ENCODE measurements at places on chromosomes 5 and 9.

- peak; percentile 95 for DNase-seq
Observed at GRCh38 chr9:116151966-116152381, 1.6 kb upstream of the PAPPA start.

DNA sequence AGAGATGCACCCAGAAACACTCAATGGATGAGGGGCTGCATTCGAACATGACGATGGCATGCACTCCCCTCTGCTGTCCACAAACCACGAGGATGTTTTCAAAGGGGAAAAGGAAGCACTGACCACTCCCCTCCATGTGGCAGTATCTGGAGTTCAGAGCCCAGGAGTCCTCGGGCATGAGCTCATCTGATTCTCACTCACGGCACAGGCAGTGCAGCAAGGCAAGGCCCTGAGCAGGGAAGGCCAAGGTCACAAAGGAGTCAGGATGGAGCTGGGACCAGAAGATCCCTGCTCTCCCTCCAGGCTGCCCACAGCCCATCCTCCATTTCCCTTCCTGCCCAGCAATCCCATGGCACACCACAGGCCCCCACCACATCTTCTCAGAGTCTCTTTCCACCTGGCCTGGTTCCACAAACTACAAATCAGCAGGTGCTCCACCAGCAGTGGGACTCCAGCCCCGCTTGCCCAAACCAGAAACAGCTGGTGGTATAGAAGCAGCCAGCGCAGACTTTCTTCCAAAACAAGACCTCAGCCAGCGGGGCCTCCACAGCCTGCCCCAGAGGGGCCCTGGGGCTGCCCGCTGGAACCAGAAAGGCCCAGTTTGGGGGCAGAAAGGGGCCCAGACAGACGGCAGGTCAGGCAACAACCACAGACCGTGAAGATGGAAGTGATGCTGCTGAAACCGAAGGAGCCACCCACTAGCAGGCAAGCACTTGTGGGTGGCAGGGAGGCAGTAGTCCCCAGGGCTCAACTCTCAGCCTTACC, 12.2 kb downstream of the TNIP1 start:
- peak; percentile 48 for DNase-seq

DNA sequence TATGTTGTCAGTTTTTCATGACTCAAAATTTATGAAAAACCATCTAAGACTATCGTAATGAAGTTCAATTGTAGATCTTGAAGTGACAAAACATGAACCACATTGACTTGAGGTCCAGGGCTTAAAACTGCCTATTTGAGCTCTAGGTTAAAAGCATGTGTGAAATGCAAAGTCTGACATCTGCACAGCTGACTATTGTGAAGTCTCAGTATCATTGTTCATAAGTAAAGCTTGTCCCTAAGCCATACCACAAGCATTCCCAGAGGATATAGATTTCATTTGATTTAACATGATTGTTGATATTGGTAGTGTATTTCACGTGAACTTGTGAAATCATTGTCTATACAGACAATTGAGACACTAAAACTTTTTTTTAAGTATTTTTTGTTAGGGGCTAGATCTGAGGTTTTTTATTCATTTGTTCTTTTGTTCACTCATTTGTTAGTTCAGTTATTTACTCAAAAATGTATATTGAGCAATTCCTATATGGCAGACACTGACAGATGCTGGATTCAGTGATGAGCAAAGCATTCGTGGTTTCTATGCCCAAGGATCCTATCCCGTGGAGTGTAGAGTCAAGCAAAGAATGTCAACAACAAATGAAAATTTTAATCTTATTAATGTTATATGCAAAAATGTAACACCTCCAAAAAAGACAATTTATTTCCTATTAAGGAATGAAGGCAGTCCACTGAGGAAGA, 485.2 kb downstream of the RAB3C start:
- no peak for DNase-seq

DNA sequence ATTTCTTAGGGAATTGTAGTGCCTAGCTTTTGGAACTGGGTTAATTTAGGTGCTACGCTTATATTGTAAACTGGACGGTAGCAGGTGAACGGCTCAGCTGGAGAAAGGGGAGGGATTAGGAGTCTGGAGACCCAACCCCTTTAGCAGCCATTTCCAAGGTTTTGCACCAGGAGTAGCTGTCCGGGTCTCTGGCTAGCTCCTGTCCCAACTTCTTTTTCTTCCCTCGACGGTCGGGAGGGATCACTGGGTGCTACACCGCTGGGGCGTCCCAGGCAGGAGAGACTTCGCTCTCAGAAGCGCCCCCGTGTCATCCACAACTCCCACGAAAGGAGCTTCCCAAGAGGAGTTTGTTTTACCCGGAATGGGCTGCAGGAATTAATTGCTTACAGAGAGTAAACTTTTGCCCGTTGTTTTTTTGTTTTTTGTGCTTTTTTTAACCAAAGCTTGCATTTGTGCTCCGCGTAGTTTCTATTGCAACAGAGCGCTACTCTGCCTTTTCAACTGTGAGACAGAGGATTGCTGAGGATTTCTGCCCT, 1640.9 kb upstream of the C9orf72 start:
- DNase-seq, result peak; percentile 36

- no peak for DNase-seq
Observed at GRCh38 chr5:78603636-78604175, 44.9 kb downstream of the LHFPL2 start.

GRCh38 chr5:139495638-139496435, 13.3 kb upstream of the STING1 start:
- DNase-seq, result no peak

- peak; percentile 18 for DNase-seq
Observed at GRCh38 chr5:115297031-115297430, 577 bp upstream of the CCDC112 start.

DNA sequence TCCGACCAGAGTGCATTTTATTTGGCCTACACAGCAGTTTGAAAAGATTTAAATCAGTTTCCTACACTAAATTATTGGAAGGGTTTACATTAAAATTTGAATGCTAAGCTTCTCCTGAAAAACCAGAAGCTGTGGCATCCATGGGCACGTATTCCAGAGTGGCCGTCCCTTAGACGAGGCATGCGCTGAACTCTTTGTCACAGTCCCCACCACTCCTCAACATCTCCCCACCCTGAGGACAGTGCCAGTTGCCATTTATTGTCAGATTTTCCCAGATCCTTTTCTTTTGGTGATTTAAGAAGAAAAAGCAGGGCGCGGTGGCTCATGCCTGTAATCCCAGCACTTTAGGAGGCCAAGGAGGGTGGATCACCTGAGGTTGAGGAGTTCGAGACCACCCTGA, 39.9 kb upstream of the UNC5A start:
- DNase-seq, result no peak

DNA sequence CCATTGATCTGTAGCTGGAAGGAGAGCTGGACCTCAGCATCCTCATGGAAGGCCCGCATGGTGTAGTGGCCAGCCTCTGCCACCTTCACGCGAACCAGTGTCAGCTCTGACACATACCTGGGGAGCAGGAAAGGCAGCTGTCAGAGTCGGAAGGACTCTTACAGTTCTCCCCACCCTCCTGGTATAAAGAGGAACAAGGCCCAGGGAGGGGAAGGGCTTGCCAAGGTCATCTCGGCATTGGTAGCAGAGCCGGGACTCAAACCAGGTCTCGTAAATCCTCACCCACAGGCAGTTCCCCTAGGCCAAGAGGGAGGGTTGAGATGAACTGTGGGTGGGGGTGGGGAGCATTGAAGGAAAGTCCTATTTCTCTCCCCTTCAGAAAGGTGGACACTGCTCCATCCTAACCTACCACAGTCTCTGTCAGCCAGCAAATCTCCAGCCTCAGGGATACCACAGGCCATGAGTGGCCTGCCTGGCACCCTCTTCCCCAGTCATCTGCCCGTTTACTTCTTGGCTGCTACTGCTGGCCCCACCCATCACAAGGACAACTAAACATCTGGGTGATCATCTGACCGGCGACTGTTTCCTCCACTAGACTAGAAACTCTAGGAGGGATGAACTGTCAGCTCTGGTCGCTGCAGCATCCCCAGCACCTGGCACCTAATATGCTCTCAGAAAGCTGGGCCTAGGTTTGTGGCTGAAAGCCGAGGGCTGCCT, 23.5 kb downstream of the PDGFRB start:
- no peak for DNase-seq

DNA sequence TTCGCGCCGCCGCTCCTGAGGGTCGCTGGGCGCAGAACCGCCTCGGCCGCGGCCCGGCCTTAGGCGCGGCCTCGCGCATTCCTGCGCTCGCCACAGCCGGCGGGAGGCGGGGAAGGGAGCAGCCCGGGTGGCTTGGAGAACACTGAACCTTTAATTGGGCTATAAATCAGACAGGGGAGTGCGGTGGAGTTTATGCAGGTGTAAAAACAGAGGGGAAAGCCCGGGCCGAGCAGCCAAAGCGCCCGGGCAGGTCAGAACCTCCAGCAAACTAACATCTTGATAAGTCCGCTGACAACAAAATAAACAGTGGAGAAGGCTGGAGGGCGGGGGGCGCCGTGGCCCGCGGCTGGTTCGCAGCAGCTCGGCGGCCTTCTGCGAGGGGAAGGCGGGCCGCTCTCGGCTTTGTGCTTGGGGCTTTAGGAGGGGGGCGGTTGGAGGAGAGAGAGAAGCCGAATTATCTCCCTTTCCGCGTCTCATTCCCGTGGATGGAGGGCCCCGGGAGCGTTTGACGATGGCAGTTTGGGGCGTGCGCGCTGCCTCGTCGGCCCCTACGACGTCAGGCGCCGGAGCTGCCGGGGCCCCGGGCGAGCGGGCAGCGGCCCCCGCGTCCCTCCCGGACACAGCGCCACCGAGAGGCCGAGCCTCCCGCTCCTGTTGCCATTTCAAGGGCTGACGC, 11.3 kb downstream of the FOXD1 start:
- peak; percentile 14 for DNase-seq

GRCh38 chr9:1231998-1232919, 182.1 kb downstream of the DMRT2 start:
- DNase-seq, result no peak

DNA sequence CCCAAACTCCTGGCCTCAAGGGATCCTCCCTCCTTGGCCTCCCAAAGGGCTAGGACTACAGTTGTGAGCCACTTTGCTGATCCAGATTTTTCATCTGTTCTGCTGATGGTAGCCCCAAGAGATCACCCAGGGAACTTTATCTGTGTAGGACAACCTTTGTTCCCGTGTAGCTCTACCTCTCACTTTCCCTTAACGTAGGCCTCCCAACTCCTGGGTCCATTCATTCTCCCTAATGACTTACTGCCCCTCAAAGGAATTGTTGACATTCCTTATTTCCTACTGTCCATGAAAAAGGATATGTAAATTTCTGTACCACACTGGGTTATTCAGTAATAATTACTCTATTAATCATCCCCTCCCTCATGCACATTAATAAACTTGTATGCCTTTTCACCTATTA, 51.0 kb upstream of the PHF24 start:
- no peak for DNase-seq

DNA sequence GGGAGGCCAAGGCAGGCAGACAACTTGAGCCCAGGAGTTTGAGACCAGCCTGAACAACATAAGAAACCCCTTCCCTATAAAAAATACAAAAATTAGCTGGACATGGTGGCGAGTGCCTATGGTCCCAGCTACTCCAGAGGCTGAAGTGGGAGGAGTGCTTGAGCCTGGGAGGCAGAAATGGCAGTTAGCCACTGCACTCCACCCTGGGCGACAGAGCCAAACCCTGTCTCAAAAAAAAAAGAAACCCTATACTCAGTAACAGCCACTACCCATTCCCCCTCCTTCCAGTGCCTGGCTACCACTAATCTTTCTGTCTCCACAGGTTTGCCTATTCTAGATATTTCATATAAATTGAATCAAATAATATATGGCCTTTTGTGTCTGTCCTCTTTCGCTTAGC, 14.3 kb upstream of the SIL1 start:
- DNase-seq, result no peak

DNA sequence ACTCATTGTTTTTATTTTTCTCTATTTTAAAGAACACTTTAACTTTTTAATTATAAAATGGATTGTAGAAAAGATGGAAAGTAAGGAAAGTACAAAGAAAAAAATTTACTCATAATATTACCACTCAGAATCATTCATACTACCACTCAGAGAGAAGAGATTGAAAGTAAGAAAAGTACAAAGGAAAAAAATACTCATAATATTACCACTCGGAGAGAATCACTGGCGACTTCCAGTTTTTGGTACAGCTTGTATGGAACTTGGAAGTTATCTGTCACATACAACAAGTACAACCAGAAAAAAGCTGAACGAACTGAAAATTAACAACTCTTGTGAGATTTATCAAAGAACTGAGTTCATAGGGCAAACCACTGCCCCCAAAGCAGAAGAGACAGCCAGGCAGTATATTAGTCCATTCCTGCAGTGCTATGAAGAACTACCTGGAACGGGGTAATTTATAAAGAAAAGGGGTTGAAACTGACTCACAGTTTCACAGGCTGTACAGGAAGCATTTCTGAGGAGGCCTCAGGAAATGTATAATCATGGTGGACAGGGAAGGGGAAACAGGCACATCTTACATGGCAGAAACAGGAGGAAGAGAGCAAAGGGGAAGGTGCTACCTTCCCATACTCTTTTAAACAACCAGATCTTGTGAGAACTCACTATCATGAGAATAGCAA, 183.9 kb downstream of the SMARCA2 start:
- DNase-seq, result no peak

GRCh38 chr5:111169269-111169668, 54.9 kb upstream of the CAMK4 start:
- DNase-seq, result no peak

GRCh38 chr5:147522435-147522834, 12.6 kb upstream of the DPYSL3 start:
- DNase-seq, result peak; percentile 42

DNA sequence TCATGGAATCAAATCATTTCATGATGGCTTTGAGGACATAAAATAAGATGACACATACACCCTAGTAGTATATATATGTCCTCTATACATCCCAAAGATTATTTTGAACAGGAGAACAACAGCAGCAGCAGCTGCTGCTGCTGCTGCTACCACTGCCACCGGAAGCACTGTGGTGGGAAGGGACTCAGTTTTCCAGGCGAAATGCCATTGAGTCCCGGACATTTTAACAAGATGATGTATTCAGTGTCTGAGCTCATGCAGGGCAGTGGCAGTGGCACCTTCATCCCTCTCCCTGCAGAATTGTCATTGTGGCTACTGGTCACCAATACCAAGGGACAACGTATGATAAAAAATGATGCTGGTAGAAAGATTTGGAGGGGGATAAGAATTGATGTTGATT, 151.3 kb downstream of the CHSY3 start:
- no peak for DNase-seq

- no peak for DNase-seq
Observed at GRCh38 chr9:93173365-93174051, 10.4 kb upstream of the WNK2 start.

- DNase-seq, result no peak
Observed at GRCh38 chr9:4927701-4928100, 57.4 kb upstream of the JAK2 start.

DNA sequence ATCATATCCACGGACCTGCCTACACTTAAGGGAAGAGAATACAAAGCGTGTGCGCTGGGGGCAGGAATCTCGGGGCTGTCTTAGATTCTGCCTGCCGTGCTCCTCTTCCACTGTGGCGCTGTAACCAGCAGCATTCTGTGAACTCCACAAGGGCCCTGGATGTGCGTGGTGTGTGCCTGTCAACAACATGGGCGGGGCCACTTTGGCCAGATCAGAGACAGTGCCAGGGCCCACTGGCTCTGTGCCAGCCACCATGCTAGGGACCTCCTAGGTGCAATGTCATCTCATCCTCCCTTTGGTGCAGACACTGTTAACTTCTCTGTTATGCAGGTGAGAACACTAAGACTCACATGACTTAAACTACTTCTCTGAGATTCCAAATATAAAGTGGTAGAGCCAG, 113.7 kb downstream of the COL23A1 start:
- DNase-seq, result no peak

GRCh38 chr5:26940994-26941393, 97.4 kb downstream of the CDH9 start:
- DNase-seq, result no peak

- DNase-seq, result no peak
Observed at GRCh38 chr5:72179816-72180440, 72.7 kb downstream of the MAP1B start.

- DNase-seq, result no peak
Observed at GRCh38 chr9:81564632-81565031, 124.7 kb downstream of the TLE1 start.
